HepG2 (cell line): ENCODE measurements at places on chromosomes 2 and 18. TPM values are rescaled to one million over a fixed set of nuclear protein-coding genes. Genes with fewer than 3 reads are reported as not detected.

Gene EPAS1
- 47.1 and 64.9 TPM in 2 replicates for total RNA-seq

Gene NOL4
- total RNA-seq: 1.3 and 1.8 TPM in 2 replicates

Gene SCYGR2
- not detected in 2 replicates for total RNA-seq

Gene RND3
- total RNA-seq: 0.13 and 0.73 TPM in 2 replicates

Gene FKBP1B
- 35.2 and 36.8 TPM in 2 replicates for total RNA-seq

Gene RTP5
- not detected in 2 replicates for total RNA-seq

Gene LHCGR
- not detected in 2 replicates for total RNA-seq

Gene IL37
- not detected in 2 replicates for total RNA-seq

Gene TMEFF2
- total RNA-seq: not detected in 2 replicates

Gene OXER1
- 6.5 and 8.0 TPM in 2 replicates for total RNA-seq

Gene CTDP1
- 9.9 and 11.0 TPM in 2 replicates for total RNA-seq

Gene TRIM43
- total RNA-seq: not detected in 2 replicates

Gene ZSCAN30
- 6.8 and 7.7 TPM in 2 replicates for total RNA-seq

Gene CAPN13
- not detected in 2 replicates for total RNA-seq

Gene TSPYL6
- not detected in 2 replicates for total RNA-seq

Gene ST8SIA3
- total RNA-seq: not detected in 2 replicates

Gene INHA
- 1.9 and 4.1 TPM in 2 replicates for total RNA-seq

Gene TUBA3E
- total RNA-seq: not detected in 2 replicates

Gene FNDC4
- 7.4 and 9.0 TPM in 2 replicates for total RNA-seq

Gene ARID5A
- 8.0 and 9.5 TPM in 2 replicates for total RNA-seq

Gene OR6B2
- not detected in 2 replicates for total RNA-seq

Gene EIF5B
- total RNA-seq: 32.1 and 66.4 TPM in 2 replicates

Gene ANKRD30BL
- total RNA-seq: not detected in 2 replicates

Gene TCF23
- 0.02 and 0.04 TPM in 2 replicates for total RNA-seq

Gene MERTK
- total RNA-seq: 22.5 and 37.3 TPM in 2 replicates

Gene CCDC85A
- not detected in 2 replicates for total RNA-seq

Gene DSG3
- not detected in 2 replicates for total RNA-seq

Gene ABCB11
- not detected in 2 replicates for total RNA-seq

Gene TBR1
- not detected in 2 replicates for total RNA-seq

Gene ALLC
- 0.11 TPM in 1 of 2 replicates, not detected in the other for total RNA-seq

Gene IL36G
- not detected in 2 replicates for total RNA-seq

Gene CDH7
- not detected in 2 replicates for total RNA-seq

Gene SCN1A
- 19.6 and 39.4 TPM in 2 replicates for total RNA-seq

Gene C2orf81
- total RNA-seq: 0.13 and 0.15 TPM in 2 replicates

Gene FAM228A
- total RNA-seq: not detected in 2 replicates

Gene MC5R
- not detected in 2 replicates for total RNA-seq

Gene MYOM1
- total RNA-seq: 0.46 and 1.0 TPM in 2 replicates

Gene SAG
- total RNA-seq: not detected in 2 replicates

Gene PFN4
- total RNA-seq: 0.20 TPM in 1 of 2 replicates, not detected in the other

Gene TYMS
- 80.1 and 186 TPM in 2 replicates for total RNA-seq

Gene ALPP
- total RNA-seq: not detected in 2 replicates

Gene OSBPL6
- 0.10 and 0.11 TPM in 2 replicates for total RNA-seq

Gene CCDC74B
- total RNA-seq: 0.11 TPM in 1 of 2 replicates, not detected in the other

Gene PAIP2B
- total RNA-seq: 0.29 and 0.46 TPM in 2 replicates

Gene OTOS
- not detected in 2 replicates for total RNA-seq

Gene REG3A
- not detected in 2 replicates for total RNA-seq

Gene RGPD3
- total RNA-seq: 0.24 and 0.53 TPM in 2 replicates

Gene SPATA3
- total RNA-seq: not detected in 2 replicates

Gene OSR1
- 0.81 and 1.1 TPM in 2 replicates for total RNA-seq

Gene LAPTM4A
- total RNA-seq: 82.8 and 116 TPM in 2 replicates

Gene CACNB4
- 9.5 and 14.3 TPM in 2 replicates for total RNA-seq

Gene VWC2L
- total RNA-seq: not detected in 2 replicates

Gene KCNE4
- not detected in 2 replicates for total RNA-seq
